ENCODE measurements at places on chromosomes 6 and 20.

DNA sequence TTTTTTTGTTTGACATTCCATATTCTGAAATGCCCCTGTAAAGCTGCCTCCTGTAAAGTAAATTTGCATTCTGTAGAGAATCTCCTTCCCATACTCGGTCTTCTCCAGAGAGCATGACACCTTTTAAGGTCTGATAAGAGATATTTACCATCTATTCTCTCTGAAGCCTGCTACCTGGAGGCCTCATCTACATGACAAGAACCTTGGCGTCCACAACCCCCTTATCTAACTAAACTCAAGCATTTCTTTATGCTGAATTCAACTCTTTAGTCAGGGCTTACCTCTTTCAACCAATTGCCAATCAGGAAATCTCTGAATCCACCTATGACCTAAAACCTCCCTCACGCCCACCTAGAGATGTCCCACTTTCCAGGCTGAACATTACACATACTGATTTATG, 51.6 kb downstream of the FAM184A start:
- DNase-seq, result no peak

DNA sequence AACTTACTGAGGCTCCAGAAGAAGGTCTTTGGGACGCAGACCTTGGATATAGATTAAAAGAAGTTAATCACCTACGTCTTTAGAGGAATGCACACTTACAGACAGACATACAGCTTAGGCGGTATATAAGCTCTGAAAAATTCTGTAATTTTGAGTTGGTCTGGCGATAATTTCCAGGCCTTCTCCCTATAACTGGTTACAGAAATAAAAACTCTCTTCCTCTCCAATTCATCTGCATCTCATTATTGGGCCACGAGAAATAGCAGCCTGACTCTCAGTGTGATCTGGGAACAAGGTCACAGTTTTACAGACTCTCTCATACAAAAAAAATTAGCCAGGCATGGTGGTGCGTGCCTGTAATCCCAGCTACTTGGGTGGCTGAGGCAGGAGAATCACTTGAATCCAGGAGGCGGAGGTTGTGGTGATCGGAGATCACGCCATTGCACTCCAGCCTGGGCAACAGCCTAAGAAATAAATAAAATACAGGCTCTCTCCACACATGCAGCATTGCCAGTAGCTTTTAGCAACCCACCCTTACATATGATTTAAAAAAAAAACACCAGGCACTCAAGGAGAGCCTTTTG, 4.7 kb downstream of the ZBTB24 start:
- DNase-seq, result no peak

- DNase-seq, result no peak
Observed at GRCh38 chr6:7101290-7101689, 6.5 kb upstream of the RREB1 start.

GRCh38 chr6:127950566-127951145, 49.8 kb upstream of the THEMIS start:
- DNase-seq, result no peak

GRCh38 chr6:32112431-32112980, 3.4 kb upstream of the TNXB start:
- no peak for DNase-seq

GRCh38 chr6:93819189-93819588, 399.8 kb upstream of the EPHA7 start:
- DNase-seq, result no peak

DNA sequence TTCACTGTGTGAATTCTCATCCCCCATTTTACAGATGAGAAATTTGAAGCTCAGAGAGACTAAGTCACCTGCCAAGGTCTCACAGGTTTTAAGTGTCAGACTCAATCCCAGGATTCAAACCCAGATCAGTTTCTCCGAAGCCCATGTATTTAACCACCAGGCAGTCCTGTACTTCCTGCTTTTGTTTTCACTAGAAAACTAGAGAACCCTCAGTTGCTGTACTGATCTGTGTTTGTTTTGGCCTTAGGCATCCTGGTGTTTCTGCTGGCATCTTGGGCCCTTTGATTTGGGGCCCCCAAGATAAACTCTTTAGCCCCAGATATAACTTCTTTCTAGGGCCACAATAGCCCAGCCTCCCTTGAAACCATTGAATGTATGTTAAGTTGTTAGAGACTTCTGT, 36.5 kb downstream of the PPP1R16B start:
- no peak for DNase-seq

DNA sequence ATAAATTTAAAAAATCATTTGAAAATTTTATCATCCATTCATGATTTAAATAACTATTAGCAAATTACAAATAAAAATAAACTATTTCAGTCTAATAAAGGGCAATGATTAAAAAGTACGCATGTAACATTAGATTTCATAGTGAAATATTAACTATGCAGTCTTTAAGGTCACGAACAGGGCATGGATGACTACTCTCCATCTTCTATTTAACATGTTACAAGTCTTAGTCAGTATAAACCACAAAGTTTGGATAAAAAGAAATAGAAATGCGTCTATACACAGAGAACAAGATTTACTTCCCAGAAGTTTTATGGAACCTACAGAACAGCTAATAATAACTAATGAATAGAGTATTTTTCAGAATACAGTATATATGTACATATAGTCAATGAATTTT, 1016.0 kb downstream of the EYS start:
- DNase-seq, result no peak

GRCh38 chr6:13941902-13942301, 17.1 kb downstream of the RNF182 start:
- DNase-seq, result no peak

DNA sequence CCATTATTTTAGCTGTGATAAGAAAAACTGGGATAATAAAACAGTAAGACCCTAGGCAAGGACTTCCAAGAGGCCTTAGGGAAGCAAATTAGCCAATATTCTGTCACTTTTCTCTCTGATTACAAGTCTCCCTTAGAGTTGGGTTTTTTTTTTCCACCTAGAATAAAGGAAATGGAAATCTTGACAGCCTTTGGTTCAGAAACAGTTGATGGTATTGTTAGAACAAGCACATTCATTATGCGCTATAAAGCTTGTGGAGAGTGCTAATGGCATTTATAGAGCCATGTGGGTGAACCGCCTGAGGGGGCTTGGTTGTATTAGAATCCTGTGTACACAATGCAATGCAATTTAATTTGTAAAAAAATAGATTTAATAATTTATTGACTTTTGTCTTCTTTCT, 88.9 kb upstream of the OGFRL1 start:
- DNase-seq, result peak; percentile 53

DNA sequence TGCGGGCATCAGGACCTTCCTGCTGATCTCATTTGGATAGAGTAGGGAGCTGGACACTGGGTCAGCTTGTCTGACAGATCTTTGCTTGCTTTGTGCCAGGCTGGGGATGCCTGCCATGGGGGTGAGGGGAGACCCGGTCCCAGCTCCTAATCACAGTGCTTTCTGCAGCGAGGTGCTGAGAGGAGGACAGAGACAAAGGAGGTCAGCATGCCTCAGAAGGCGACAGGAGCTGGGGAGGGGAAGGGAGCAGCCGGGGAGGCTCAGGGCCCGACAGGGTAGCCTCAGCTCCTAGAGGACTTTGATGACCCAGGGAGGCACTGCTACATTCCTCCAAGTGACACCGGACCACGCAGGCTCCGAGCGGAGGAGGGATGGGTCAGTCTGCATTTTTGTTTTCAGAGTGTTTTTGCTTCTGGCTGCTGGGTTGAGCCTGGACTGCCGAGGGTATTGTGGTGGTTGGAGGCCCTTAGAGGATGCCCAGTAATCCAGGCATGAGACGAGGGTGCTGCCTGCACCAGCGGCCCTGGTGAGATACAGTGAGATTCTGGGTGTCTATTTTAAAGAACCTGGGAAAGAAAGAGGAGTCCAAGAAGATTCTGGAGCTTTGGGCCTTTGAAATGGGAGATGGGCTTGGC, 7.8 kb downstream of the RBM38 start:
- DNase-seq, result no peak

GRCh38 chr6:27791182-27791943, 120.8 kb downstream of the OR2B2 start:
- DNase-seq, result peak; percentile 88

DNA sequence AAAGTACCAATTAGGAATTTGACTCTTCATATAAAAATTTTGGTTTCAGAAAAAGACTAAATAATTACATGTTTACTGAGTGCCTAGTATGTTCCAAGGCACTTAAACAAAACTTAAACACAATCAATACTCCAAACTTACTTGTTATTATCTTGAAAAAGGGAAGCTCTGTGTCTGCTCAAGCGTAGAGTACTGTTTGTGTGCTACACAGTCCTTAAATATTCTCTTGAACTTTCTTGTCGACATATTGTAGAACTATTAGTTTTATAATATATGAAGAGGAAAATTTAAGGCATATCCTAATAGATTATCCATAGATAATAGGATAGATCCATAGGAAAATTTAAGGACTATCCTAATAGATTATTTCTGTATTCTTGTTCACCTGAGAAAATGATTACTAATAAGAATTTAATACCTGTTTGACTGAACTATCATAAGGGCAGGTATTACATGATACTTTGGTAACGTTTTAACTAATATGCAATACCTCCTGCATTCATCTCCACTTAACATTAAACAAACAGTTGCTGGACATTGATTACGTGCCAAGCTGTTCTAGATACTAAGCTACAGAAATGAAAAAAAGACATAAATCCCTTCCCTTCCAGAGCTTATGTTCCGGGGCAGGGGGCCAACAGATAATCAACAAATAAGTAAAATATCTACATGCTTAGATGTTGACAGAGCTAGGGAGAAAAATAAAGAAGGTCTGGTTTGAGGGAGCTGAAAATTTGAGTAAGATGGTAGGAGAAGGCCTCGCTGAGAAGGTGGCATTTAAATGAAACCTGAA, 115.2 kb upstream of the BCLAF1 start:
- DNase-seq, result no peak

DNA sequence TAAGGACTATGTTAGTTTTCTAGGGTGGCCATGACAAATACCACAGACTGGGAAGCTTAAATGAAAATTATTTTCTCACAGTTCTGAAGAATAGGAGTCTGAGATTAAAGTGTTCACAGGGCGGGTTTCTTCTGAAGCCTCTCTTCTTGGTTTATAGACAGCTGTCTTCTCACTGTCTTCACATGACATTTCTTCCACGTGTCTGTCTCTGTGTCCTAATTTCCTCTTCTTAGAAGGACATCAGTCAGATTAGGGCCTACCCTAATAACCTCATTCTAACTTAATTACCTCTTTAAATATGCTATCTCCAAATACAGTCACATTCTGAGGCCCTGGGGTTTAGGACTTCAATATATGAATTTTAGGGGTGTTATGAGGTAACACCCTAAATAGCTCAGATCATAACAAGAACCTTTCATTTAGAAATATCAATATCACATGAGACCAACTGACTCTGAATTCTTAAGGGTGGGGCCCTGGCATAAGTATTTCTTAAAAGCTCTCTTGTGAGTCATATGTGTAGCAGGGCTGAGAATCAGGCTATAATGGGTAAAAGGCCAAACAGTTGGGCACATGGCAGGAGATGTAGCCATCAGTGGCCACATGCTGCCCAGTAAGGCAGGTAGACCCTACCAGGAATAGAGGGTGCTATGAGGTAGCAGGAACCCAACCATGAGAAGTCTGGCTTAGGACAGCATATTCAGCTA, 62.0 kb upstream of the TENT5A start:
- peak; percentile 35 for DNase-seq

DNA sequence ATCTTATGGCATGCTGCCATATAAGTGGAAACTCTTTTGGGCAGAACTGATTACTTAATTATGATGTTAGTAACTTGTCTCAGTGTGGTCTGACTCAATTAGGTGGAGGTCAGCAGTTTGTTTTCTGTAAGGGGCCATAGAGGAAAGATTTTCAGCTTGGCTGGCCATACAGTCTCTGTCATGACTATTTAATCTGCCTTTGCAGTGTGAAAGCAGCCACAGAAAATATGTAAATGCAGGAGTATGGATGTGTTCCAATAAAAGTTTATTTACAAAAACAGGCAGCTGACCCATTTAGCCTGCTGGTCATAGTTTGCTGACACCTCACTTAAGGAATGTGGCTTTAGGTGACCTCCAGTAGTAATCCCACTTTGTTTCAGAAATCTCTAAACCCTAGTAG, 700.7 kb downstream of the EPM2A start:
- no peak for DNase-seq

GRCh38 chr20:49871391-49871948, 43.9 kb downstream of the SPATA2 start:
- DNase-seq, result no peak

- no peak for DNase-seq
Observed at GRCh38 chr20:4573564-4574355, 147.9 kb upstream of the PRND start.

- no peak for DNase-seq
Observed at GRCh38 chr6:11380549-11380948, 148.1 kb upstream of the NEDD9 start.

GRCh38 chr6:107941627-107942026, 16.4 kb downstream of the SEC63 start:
- DNase-seq, result no peak

DNA sequence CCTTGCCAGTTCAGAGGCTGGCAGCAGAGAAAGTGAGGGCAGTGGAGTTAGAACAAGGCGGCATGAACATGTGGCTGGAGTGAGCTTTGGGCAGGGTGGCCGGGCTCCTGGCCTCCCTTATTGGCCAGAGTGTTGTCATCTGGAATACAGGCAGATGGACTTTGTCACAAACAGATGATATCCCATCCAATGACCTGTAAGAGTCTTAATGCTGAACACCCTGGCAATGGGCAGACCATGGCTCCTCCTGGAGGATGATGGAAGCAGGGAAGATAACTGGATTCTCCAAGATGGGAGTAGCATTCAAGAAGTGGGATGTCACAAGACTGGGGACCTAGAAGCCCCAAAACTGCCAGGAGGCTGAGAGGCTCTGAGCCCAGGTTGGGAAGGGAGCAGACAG, 242.1 kb downstream of the MAFB start:
- DNase-seq, result no peak

DNA sequence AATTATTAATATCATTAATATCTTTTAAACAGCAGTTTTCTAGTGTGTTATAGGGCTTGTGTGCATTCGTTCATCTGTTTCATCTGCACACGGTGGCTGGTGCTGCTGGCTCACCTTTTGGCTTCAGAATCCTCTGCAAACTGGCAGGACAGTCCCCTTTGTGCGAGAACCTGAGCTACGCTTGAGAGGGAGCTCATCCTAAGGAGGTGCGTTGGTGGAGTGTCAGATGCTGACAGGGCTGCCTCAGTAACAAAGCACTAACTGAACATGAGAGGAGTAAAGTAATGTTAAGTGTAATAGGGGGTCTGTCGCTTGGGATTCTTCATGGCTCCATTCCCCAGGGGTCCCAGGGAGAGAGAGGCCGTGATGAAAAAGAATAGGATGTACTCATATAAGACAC, 22.4 kb downstream of the ELOVL2 start:
- DNase-seq, result no peak

GRCh38 chr20:16501301-16501700, 71.9 kb downstream of the KIF16B start:
- DNase-seq, result no peak

Measured in COLO829 (cell line).